NCI-H2171 (cell line): ENCODE measurements at places on chromosomes 3 and 15.

DNA sequence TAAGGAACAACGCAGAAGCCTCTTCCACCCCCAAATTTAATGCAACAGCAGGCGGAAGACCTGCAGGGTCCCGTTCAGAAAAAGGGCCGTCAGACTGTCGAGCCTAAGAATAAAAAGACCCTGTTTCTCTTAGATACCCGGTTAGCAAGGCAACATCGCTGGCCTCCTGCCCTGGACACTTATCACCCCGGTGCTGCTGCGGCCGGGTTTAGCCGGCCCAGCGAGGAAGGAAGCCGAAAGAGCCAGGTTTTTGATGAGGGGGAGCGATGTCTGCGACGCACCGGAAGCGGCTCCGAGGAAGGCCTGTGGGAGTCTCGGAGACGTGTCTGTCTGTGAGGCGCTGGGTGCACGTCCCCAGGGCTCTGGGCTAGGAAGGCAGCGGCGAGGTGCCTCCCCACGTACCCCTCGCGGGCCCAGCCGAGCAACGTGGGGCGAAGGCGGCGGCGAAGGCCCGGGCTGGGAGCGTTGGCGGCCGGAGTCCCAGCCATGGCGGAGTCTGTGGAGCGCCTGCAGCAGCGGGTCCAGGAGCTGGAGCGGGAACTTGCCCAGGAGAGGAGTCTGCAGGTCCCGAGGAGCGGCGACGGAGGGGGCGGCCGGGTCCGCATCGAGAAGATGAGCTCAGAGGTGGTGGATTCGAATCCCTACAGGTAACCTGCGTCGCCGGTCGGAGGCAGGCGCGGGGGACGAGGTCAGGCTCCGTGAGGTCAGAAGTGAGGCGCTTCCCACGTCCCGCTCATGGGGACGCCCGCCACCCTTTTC, at the start of gene UBA5:
Gene UBA5 (plus strand): TSS at position 278 of the 759 bp plus-strand sequence. CDS start 209 bp downstream, at position 487.
- peak; percentile 46 for DNase-seq

- no peak for DNase-seq
These were observed 99.9 kb upstream of the THSD4 start for GRCh38 chr15:71015342-71015741.

DNA sequence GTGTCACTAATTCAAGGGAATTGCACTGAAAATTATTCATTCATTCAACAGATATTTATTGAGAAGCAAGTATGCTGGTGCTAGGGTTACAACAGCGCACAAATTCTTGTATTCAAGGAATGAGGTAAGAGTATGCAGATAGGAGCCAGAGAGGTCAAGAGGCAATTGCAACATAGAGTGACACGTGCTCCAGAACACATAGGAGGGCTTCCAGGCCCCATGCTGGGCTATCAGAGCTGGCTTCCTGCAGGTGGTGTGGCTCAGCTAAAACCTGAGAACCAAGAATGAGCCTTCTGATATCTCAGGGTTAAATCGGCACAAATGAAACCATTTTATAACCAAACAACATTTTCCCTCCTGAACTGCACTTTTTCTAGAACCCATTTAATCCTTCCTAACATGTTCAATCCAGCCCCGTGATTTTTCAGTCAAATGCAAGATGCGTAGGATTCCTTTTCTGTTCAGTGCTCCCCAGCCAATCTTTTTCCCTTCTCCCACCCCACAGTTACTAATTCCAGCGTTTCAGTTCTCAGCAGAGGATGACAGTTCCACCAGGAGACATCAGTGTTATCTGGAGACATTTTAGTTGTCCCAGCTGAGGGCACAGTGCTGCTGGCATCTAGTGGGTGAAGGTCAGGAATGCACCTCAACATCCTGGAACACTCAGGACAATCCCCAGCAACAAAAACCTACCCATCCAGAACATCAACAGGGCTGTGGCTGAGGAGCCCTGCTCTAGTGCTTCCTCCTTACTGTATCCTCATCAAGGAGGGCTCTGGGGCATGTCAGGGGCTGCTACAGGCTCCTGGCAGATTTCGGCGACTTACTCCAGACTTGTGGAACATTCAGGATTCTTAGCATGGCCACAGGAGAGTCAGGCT, 13.1 kb downstream of the CCR5AS start:
- no peak for DNase-seq

DNA sequence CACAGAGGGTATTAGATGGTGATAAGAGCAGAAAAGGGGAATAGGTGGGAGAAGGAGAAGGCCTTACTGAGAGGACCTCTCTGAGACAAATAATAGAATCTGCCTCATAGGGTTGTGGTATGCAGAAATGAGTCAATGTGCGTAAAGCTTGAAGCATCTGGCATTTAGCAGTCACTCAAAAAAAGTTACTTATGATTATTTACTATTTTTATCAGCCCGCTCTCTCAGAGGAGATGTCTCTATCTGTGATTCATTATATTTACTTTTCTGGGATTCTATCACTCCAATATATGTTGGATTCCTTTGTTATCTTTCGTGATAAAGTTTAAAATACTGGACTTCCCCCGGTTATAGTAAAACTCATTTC, 4.6 kb upstream of the TM4SF1 start:
- no peak for DNase-seq

DNA sequence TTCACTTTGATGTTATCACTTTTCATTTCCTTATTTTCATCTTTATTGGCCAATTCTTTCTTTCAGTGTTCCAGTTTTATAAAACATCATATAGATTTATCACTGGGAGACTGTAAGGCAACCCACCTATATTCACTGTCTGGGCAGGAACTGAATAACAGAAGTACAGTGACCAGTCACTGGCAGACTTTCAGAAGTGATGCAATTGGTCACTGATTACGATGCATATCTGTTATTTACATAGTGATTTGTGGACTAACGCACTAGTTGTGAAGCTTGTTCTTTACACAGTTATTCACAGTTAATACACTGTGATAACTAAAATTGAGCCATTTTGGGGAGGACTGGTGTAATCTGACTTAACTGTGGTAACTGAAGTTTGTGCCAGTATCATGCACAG, 190.2 kb upstream of the DPH6 start:
- no peak for DNase-seq

DNA sequence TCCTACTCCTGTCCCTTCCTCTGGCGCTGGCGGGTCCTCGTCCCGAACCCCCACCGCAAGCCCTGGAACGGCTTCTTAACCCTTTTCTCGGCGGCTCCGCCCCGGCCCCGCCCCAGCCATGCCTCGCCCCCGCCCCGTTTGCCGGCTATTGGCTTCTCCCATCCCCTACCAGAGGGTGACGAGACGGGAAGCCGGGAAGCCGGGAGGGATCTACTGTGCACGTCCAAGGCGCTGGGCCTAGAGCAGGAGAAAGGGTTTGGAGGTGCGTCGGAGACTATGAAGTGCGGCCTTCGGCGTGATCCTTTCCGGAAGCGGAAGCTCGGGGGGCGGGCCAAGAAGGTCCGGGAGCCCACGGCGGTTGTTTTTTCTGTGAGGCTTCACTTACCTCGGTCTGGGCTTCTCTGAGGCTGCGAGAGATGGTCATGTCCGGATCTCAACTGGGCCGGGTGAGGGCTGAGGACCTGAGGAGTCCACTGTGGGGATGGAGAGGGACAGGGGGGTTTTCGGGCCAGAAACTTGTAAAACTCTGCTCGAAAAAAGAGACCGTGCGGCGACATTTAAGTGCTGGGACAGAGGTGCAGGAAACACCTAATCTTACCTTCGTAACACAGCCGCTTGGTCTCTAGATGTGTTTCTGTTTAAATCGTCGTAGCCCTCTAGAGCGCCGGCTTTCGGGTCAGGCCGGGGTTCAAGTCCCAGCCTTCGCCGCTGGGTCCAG, 21.4 kb downstream of the ROPN1B start:
- DNase-seq = peak; percentile 56

GRCh38 chr3:14206548-14207177, 28.0 kb downstream of the LSM3 start:
- no peak for DNase-seq

DNA sequence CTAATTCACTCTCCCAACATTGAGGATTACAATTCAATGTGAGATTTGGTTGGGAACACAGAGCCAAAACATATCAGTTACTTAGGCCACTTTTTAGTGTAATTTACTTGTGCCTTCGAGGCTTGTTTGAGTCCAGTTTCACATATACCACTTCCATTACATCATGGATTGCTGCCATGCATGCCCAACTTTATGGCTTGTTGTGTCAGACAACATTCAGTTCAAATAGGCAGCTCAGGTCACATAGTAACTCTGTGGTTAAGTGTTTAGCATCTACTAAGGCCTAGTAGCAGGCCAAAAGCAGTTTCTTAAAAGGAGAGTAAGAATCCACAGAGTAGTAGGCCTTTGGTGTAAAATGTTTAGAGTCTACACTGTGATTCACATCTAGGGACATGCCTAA, 164.3 kb upstream of the GMNC start:
- DNase-seq = no peak

GRCh38 chr3:26574766-26575165, 47.8 kb upstream of the LRRC3B start:
- no peak for DNase-seq

GRCh38 chr15:67227846-67228245, 26.6 kb downstream of the AAGAB start:
- DNase-seq = no peak

GRCh38 chr3:103927896-103928295, 1438.8 kb upstream of the ALCAM start:
- DNase-seq = no peak

DNA sequence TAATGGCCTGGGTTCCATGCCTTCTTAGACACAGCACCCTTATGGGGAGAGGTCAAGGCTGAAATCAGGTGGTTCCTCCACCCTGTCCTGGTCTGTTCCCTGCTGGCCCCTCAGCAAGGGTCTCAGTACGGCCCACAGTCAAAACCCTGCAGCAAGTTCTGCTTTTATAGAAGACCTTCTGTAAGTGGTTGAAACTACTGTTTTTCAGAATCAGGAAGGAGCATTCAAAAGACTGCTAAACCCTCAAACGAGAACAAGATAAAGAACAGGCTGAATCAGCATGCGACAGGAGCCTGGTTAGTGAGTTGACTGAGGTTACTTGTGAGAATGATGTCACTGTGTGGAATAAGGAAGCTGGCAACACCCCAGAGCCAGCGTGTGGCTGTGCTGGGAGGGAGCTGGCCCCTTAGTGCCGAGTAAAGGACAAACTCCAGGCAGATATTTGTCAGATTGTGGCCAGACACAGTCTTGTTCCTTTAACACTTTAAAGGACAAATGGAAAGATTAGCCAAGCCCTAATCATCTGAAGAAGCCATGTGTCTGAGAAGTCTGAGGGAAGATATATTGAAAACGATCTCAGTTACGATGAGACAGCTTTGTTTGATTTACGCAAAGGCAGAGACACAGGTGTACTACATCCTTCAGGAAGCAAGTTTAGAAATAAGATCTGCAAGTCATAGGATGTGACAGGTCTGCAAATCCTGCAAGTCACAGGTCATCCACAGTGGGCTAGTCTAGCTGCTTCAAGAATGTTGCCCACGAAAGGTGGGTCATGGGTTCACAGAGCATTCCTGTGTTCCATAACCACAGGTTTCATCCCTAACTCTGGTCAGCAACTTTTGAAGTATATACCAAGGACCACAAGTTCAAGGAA, 54.0 kb downstream of the B3GNT5 start:
- no peak for DNase-seq

GRCh38 chr15:80915472-80915871, 74.1 kb downstream of the MESD start:
- DNase-seq = no peak

DNA sequence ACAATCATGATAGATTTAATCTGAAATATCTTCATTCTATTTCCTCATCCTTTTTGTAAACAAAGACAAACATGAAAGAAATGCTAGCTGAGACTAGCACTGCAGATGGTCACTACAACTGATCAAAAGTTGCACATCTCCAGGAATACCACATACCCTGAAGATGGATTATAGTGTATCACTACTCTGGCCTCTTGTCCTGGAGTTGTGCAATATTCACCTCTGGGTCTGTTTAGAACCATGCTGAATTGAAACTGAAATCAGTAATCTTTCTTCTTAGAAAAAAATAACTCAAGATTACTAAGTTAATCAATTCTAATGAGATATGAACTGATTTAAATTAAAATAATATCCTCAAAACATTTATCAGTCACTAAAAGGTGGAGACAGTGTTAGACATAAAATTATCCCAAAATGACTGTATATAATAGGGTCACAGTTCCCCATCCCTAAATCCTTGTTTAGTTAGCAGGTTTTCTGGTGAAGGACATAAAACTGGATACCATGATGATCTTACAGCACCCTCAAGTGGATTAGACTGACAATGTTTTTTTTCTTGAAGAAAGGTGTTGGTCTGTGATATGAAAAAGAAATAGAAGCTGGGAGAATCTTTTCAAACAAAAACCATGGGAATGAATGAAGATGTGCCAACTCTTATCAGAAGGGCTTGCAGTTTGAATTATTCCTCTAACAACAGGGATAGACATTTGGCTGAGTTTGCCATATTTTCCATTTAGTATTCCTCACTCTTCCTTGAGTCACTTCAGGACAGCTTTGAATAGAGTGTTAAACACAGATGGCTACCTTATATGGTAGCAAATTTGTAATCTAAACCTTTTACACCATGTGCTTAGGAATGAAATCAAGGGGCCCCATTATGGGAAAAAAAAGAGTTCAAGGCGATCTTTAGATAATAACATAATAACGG, 7.1 kb upstream of the TTC14 start:
- DNase-seq = peak; percentile 48

GRCh38 chr3:146100825-146101444, 60.0 kb downstream of the PLOD2 start:
- DNase-seq = no peak

- DNase-seq = no peak
These were observed 30.6 kb downstream of the CRTC3 start for GRCh38 chr15:90560229-90560776.

DNA sequence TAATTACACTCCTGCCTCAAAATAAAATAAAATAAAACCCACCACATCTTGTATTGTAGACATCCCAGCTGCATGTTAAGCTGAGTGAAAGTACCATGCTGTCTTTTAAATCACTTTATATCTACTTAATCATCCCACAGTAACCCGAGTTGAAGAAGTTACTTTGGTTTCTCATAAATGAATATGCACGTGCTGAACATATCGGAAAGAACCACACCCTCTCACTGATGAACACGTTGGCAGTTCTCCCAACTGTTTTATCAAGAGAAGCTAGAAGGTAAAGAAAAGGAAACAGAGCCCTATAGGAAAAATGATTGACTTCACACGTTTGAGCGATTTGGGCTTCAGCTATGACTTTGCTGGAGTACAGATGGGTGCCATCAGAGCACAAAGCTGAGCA, 15.9 kb upstream of the TM4SF19 start:
- DNase-seq = no peak

DNA sequence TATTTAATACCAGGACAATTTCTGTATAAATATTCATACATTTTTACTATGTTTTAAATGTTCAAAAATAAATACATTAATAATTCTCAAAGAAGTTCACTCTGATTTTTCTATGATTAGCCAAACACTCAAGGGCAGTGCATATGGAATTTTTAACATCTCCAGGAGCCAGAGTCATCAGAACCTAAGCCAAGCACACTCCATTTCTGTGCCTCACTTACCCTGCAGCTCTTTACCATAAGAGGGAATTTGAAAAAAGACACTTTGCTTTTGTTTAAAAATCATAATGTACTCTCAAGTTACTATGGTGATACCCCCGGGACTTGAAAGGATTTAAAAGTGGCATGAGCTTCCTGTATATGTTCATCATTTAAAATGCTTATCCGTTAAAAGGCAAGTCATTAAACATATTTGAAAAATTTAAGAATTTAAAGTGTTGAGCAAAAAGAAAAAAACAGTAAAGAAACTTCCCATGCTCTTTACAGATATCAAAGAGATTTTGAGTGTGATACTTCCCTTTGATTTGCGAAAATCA, 747.4 kb upstream of the NECTIN3 start:
- DNase-seq = no peak
